Stimulated activated CD8-positive, alpha-beta memory T cell treated with anti-CD3 and anti-CD28 coated beads, Interleukin-4, amount 100 ng/mL, for 1 hour (primary cell): ENCODE measurements at places on chromosomes 6 and 20.

- no peak for DNase-seq
These were observed 220.0 kb upstream of the FOXQ1 start for GRCh38 chr6:1091900-1092299.

- no peak for DNase-seq
These were observed 89.2 kb upstream of the HIVEP1 start for GRCh38 chr6:11922901-11923300.

DNA sequence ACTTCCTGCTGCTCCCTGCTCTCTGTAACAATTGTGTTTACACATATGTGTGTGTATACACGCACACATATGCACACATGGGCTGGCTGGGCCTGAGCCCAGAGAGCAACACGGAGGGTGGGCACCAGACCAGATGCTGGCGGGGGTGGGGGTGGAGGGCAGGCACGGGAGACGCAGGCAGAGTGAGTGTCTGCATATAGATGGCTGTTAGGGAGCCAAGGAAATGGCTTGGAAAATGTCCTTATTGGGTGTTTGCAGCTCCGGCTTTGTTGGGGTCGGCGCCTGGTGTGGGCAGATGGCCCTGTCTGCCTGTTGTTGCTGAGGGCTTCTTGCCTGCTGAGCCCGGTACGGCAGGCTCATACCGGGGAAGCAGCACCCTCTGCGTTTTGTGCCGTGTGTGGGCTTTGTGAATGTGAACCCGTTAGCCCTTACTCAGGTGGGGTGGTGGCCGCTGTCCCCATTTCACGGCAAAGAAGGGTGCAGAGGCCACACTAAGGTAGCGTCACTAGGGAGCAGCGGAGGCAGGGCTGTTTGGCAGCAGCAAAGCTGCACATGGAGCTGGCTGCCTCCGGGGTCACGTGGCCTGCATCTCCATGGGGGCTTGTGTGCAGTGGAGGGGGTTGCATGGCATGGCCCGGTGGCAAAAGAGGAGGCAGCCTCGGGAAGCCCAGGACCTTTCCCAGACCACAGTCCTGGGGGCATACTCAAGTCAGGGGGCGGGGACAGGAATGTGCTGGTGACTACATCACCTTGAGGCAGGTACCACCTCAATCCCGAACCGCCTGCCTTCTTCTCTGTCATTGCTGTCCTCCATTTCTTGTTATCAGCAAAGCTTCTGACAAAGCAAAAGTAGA lies 47.4 kb upstream of the SRF start:
- DNase-seq, result no peak

- no peak for DNase-seq
These were observed 306.2 kb downstream of the SOX4 start for GRCh38 chr6:21899708-21900107.

DNA sequence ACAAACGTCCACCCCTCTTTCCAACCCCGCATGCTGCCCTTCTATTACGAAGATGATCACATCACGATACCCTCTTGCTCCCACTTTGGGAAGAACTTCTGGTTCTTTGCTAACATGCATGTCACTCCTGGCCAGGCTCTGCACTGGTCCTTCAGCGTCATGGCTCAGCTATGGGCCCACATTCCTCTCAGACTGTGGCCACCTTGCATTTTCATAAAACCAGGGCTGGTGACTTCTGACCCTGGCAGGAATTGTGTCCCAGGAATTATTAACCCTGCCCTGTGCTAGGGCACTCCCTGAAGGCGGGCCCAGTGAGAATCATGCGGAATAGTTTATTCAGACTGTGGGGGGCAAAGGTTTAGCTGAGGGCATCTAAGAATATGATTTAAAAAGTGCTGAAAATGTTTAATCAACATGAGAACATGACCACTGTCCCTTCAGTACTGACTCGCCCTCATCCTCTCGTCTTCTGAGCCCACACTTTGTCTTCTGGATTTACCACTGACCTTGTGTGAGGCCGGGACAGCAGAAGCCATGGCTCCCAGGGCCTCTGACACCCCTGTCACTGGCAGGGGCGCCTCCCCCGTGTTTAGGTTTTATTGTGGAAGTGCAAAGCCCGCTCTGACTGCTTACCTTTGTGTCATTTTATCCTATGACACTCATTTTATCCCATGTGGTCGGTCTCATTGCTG lies 38.1 kb upstream of the THBS2 start:
- no peak for DNase-seq

DNA sequence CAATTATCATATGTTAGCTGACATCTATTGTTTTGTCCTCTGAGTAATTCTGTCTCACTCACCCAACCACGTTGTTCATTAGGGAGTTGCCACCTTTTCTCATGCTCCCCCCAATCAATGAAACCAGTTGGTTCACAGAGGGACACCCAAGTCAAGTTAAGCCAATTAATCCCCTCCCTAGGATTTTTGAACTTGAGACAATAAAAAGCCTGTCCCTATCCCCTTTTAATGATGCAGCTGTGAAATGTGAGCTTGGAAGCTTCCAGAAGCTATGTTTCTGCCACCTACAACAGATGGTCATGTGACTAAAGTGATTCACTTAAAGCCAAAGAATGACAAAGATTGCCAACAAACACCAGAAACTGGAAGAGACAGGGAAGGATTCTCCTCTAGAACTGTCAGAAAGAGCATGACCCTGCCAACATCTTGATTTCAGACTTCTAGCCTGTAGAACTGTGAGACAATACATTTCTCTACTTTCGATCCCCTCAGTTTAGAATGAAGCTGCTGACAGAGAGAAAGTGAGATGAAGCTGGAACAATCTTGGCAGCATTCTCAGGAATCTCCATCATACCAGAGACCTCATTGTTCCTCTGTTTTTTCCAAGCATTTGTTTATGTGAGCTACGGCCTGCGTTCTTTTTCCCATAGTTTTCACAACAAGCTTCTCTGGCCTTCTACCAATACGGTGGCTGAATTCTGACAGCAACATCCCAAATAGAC lies 57.8 kb upstream of the TPD52L1 start:
- no peak for DNase-seq

DNA sequence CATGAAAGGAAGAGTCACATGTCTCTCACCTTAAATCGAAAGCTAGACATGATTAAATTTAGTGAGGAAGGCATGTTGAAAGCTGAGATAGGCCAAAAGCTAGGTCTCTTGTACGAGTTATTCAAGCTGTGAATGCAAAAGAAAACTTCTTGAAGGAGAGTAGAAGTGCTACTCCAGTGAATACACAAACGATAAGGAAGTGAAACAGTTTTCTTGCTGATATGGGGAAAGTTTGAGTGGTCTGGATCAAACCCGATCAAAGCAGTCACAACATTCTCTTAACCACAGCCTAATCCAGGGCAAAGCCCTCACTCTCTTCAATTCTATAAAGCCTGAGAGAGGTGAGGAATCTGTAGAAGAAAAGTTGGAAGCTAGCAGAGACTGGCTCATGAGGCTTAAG lies 1.9 kb upstream of the TPD52L1 start:
- DNase-seq, result no peak

- no peak for DNase-seq
These were observed 13.2 kb downstream of the CCN2 start for GRCh38 chr6:131937703-131938631.

DNA sequence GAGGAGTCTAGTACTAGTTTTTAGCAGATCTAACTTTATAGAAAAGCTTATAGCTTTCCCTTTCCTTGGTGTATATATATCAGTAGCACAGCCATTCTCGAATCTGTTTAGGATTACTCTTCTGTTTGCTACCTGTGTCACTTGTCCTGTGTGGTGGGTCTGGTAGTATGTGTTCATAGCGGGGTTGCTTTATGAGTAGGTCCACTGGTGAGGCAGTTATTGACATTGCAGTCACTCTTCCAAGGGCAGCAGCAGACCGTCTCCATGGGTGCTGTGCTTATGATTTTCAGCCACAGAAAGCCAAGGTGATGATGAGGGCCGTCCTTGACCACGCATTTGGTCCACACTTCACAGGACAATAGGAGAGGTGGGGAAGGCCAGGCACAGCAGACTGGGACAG lies 171.5 kb downstream of the CDKAL1 start:
- DNase-seq, result no peak

DNA sequence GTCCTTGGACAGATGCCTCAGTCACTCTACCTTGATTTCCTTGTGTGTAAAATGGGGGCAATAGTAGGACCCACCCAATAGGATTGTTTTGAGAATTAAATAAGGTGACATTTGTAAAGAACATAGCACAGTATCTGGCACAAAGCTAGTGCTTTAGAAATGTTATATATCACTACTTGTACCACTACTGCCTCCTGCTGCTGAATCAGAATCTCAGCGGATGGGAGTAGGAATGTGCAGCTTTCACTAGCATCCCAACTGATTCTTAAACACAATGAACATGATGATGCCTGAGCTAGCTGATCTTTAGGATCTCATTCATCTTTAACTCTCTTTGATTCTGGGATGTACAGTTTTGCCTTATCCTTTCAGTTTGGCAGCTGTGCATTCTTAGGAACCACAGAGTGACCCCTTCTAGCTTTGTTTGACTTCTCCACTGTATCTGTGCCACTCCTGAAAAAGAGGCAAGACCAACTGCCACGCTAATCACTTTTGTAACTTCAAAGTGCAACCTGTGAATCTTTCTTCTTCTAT lies 7.2 kb downstream of the PBOV1 start:
- DNase-seq, result no peak

DNA sequence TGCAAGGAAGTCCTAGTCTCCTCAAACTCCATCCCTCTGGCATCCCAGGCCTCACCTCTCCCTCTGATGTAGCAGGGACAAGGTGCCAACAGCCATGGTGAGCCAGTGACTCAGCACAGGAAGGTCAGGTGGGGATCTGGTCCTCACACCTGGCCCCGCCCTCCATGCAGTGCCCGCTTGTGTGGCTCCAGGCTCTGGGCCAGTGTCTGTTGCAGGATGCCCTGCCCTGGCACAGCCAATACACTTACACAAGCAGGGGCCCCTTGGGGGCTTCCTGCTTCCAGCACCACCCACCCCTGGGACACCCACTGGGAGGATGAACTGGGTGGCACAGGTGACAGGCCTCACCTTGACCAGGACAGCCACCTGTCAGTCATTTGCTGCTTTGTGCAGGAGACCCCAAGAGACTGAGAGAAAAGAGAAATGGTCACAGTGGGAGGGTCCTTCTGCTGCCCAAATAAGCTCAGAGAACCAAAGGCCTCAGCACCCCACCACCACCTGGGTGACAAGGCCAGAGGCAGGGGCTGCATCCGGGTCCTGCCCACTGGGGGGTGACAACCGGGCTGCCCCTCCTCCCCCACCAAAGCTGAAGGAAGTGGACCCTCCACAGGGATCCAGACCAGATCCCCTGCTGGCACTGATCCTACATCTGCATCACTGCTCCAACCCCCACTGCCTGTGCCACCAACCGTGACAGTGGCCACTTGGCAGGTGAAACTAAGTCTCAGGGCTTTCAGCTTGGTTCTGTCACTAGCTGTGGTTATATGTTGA lies 658.8 kb upstream of the DEFB115 start:
- no peak for DNase-seq

DNA sequence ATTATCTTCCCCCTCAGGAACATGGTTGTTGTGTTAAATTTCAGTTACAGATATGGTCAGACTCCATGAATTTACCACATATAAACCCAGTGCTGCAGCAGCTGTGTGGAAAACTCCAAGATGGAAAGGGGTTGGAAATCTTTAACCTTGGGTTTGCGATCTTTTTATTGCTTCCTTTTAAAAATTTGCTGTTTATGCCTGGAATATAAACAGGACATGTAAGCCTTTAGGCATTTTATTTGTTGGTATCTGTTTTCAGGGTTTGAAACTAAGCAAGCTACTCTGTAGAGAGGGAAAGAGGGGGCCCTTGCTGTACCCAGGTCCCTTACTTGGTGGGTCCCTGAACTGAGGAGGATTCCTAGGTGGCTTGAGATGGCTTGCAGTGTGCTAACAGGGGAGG lies 778 bp downstream of the PKIG start:
- DNase-seq, result no peak

GRCh38 chr6:126643352-126643751 lies 303.4 kb downstream of the CENPW start:
- DNase-seq, result no peak

- DNase-seq, result no peak
These were observed 299.8 kb upstream of the NOX3 start for GRCh38 chr6:155755452-155755851.

GRCh38 chr20:44075191-44075949 lies 111.6 kb downstream of the JPH2 start:
- DNase-seq, result no peak

GRCh38 chr6:166597711-166598440 lies 11.4 kb upstream of the RAMACL start:
- DNase-seq, result no peak

- no peak for DNase-seq
These were observed 405.7 kb downstream of the HDGFL1 start for GRCh38 chr6:22975079-22975478.

DNA sequence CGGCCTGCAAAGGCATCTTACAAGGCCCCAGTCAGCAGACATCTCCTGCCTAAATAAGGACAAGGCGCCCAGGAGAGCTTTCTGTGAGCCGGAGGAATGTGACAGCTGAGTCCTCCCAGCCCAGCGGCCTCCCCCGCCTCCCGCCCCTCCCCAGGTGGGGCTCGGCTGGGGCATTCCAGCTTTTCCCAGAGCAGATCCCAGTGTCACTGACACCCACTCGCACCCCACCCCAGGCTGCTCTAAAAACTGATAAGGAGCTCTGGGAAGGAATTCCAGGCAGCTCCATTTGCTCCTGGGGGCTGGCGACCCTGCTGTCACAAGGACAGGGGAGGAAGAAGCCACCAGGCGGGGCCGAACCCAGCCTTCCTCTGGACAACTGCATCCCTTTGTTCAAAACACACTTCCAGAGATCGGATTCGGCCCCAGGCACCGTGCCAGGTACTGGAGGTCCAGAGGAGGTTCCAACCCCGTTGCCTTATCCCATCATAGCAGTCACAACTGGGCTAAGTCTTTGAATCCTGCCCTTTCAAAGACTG lies 49.7 kb downstream of the JPH2 start:
- no peak for DNase-seq

- no peak for DNase-seq
These were observed 251.6 kb upstream of the TAB2 start for GRCh38 chr6:149065658-149066556.

- no peak for DNase-seq
These were observed 2.8 kb downstream of the EBF4 start for GRCh38 chr20:2695206-2695983.

DNA sequence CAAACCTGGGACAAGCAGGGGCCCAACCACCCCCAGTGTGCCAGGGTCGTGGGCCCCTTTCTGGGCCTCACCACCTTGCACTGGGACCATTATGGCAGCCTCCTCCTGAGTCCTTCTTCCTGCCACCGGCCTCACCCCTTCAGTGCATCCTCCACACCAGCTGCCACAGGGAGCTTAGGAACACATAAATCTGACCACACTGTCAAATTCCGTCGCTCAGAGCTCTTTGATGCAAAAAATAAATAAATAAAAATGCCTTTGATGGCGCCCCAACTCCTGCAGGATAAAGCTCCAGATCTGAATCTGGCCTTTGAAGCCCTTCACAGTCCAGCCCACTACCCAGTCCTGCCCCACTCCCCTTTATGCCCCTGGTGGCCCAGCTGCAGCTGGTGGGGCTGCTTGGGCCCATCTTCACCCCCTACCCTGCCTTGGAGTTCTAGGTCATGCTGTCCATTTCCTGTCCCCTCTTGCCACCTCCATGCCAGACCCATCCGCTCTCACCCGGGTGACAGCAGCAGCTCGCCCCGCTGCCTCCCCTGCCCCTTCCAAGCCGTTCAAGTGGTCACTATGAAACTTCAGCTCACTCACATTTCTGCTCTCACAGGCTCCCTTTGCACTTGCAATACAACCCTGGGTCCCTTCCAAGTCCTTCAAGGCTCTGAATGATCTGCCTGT lies 16.0 kb downstream of the MYH7B start:
- no peak for DNase-seq

- no peak for DNase-seq
These were observed 9.8 kb downstream of the RHAG start for GRCh38 chr6:49626811-49627210.

- DNase-seq, result no peak
These were observed 119.3 kb downstream of the ASCC3 start for GRCh38 chr6:100761841-100762240.

GRCh38 chr20:33648396-33649004 lies 13.6 kb upstream of the C20orf144 start:
- DNase-seq, result no peak
